Activated CD8-positive, alpha-beta T cell treated with anti-CD3 and anti-CD28 coated beads, Interleukin-2, amount 10 ng/mL, durations not matched to agents 7 days and 5 days (primary cell): ENCODE measurements at places on chromosomes 3 and 15.

DNA sequence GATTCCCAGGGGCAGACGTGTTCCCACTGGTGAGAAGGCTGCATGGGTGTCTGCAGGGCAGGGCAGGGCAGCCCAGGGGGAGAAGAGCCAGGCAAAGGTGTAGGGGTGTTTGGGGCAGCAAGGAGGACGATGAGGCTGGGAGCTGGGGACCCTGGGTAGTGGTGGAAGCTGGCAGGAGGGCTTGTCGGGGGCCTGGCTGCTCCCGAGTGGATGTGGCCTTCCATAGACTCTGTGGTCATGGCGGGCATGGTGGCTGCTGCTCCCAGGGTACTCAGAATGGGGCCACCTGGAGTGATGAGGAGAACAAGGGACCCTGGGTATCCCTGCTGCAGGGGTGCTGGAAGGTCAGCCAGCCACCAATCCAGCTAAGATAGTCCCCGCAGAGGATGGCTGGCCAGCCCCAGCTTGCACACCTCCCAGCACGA is 107.5 kb downstream of the WNT7A start:
- no peak for DNase-seq
- H3K27ac ChIP-seq, result no peak overlapping the region
- no peaks in the 10 kb centered on the region for H3K27me3 ChIP-seq

DNA sequence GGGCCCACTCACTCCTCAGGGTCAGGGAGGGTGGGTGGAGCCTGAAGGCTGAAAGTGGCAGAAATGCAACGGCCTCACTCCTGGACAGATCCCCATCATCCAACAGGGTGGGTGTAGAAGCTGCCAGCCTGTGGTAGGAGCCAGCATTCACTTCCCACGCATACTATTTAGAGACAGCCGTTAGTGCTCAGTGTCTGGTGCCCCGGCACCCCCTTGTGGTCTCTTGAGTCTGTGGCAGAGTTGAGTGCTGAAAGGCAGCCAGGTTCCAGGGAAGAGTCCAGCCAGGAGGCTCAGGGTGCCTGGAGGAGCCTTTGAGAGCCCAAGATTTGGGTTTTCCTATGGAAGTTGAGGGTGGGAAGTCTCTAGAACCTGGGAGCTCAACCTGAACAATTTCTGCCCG is 2.1 kb upstream of the GNAT1 start:
- peaks cover 4% of the 10 kb centered on the region for H3K27me3 ChIP-seq
- H3K4me1 ChIP-seq, result peaks cover 7% of the 10 kb centered on the region
- H3K4me3 ChIP-seq, result no peak overlapping the region
- peak; percentile 64 for DNase-seq
- no peaks in the 10 kb centered on the region for H3K36me3 ChIP-seq

DNA sequence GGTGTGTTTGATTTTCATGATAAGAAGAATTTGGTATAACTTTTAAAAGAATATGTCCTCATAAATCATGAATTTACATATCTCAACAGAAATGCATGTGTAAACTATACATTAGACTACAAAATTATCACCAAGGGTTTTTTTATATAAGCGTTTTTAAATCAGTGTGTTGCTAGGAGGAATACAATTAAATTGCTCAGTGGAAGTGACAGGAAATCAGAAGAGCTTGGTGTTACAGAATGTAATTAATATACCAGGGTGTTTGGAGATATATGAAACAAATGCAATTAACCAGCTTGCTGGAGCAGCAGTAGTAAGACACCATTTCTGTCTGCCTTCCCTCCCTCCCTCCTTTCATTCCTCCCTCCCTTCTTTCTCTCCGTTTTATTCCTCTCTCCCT is 2.4 kb downstream of the ROBO2 start:
- H3K27ac ChIP-seq, result no peak overlapping the region
- H3K27me3 ChIP-seq, result peaks cover 19% of the 10 kb centered on the region
- H3K36me3 ChIP-seq, result no peaks in the 10 kb centered on the region
- H3K4me3 ChIP-seq, result no peak overlapping the region

DNA sequence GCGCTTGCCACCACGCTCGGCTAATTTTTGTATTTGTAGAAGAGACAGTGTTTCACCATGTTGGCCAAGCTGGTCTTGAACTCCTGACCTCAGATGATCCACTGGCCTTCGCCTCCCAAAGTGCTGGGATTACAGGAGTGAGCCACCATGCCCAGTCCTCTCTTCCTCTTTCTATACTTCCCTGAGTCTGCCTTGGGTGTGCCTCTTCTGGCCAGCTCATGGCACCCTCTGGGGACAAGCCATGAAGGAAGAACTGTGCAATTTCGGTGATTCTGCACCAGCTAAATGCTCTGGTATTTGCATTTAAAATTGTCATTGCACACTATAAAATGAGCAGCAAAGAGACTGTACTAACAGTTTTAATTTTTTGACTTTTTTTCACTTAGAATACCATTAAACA is 66.6 kb downstream of the IL20RB start:
- H3K27ac ChIP-seq, result no peak overlapping the region
- H3K36me3 ChIP-seq, result no peaks in the 10 kb centered on the region
- peaks cover 5% of the 10 kb centered on the region for H3K27me3 ChIP-seq
- no peak overlapping the region for H3K4me3 ChIP-seq
- no peak for DNase-seq
- no peaks in the 10 kb centered on the region for H3K4me1 ChIP-seq

DNA sequence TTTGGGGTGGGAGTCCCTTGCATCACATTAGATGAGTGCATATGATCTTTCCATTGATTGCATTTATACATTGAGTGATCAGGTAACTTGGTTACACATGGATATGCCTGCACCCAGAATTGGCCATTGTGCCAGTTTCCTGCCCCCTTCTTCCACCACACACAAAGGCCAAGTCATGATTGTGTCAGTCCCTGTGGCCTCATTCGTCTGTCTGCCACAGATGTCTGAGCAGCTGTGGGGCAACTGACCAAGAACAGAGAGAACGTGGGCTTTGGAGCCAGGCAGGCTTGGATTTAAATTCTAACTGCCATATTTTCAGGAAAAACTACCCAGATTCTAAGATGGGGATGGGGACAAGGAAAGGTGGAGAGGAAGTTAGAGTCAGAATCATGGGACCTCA is 27.0 kb downstream of the CCNL1 start:
- peaks cover 95% of the 10 kb centered on the region for H3K4me1 ChIP-seq
- H3K36me3 ChIP-seq, result peaks cover 16% of the 10 kb centered on the region

DNA sequence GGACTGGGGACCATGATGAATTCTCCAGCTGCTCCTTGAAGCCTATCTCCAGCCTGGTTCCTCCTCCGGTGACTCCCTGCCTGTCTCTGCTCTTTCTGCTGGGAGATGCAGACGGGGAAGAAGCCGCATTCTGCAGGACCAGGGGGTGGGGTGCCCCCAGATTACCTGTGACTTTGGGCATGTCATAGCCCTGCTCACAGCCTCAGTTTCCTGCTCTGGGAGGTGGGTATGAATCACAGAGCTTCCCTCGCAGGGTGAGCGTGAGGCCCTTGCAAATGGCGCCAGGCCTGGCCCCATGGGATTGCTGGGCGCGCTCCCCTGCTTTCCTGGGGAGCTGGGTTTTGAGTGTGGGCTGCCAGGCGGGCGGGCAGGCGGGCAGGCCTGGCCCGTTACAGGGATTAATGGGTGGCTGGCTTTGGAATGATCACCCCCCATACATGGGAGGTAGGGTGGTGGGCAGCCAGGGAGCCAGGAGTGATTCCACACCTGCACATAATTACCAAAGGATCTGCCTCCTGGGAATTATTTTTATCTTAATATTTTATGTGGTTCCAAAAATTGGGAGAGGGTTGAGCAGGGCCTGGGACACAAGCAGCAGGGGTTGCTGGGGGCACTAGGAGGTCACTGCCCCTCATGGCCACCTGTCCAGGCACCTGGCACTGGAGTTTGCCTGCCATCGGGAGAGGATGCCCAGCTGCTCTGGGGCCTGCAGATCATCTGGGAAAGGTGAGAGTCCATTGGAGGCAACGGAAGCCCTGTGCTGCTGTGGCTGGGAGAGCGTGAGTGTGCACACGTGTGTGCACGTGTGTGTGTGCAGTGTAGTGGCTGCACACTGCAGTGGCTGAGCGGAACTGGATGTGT is 106.8 kb downstream of the WNT7A start:
- no peak for DNase-seq
- no peaks in the 10 kb centered on the region for H3K36me3 ChIP-seq
- H3K4me3 ChIP-seq, result no peak overlapping the region
- H3K4me1 ChIP-seq, result peaks cover 13% of the 10 kb centered on the region

- no peaks in the 10 kb centered on the region for H3K4me1 ChIP-seq
- no peak overlapping the region for H3K4me3 ChIP-seq
- no peaks in the 10 kb centered on the region for H3K27me3 ChIP-seq
- H3K27ac ChIP-seq, result no peak overlapping the region
These were observed 41.4 kb upstream of the BSN start for GRCh38 chr3:49512781-49513355.

GRCh38 chr3:114839476-114839875 is 307.6 kb downstream of the ZBTB20 start:
- no peak overlapping the region for H3K27ac ChIP-seq
- no peak for DNase-seq
- no peaks in the 10 kb centered on the region for H3K27me3 ChIP-seq
- H3K4me3 ChIP-seq, result no peak overlapping the region
- H3K4me1 ChIP-seq, result no peaks in the 10 kb centered on the region
